ENCODE measurements at places on chromosomes 1 and 21.

DNA sequence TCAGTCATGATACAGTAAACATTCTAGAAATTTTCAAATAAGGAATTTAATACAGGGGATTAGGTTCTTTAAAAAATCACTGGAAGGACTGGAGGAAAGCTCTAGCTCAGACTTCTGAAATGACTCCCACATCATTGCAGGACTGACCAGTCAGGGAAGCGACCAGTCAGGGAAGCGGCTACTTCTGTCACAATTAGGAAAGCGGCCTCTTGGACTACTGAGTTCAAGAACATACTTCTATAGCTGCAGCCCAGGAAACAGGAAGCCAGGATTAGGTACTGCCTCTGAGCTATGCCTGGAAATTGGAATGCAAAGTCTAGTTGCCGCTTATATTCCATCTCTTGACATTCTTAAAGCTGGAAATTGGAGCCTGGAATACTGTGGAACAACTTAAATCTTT lies 45.5 kb downstream of the USP25 start:
- no peak for DNase-seq
- H3K4me1 ChIP-seq: peaks cover 9% of the 10 kb centered on the region
- H3K36me3 ChIP-seq: peaks cover 21% of the 10 kb centered on the region
- no peaks in the 10 kb centered on the region for H3K27me3 ChIP-seq
- H3K27ac ChIP-seq: no peak overlapping the region

DNA sequence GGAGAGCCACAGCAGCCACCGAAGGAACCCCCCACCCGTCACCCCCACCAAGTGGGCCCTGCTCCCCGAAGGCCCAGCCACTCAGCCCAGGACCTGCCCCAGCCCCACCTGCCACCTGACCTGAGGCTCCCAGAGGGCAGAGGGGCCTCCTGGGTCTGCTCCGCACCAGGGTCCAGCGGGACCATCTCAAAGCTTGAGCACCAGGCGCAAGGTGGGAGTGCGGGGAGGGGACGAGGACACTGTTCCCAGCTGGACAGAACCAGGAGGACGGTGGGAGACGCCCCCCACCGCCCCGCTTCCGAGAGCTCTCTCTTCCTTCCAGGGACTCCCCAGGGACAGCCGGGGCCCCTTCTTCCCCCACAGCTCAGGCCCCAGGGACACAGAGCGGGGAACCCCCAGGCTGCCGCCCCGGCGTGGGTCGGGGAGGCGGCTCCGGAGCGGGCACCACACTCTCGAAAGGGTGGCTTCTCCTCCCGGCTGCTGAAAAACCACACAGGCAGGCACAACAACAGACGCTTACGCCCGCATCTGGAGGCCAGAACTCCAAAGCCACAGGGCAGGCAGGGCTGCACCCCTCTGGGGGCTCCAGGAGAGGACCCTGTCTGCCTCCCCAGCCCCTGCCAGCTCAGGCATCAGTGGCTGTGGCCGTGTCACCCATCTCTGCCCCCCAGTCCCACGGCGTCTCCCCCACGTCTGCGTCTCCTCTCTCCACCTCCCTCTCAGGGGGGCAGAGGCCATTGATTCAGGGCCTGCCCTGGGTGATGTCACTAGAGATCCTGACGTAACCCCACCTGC lies 1.9 kb upstream of the TTLL10 start:
- H3K36me3 ChIP-seq: no peaks in the 10 kb centered on the region
- H3K27me3 ChIP-seq: peaks cover 7% of the 10 kb centered on the region
- no peak overlapping the region for H3K27ac ChIP-seq
- peak; percentile 27 for DNase-seq
- H3K4me3 ChIP-seq: no peak overlapping the region

- no peaks in the 10 kb centered on the region for H3K4me1 ChIP-seq
- H3K27me3 ChIP-seq: peaks cover 37% of the 10 kb centered on the region
- H3K4me3 ChIP-seq: no peak overlapping the region
- H3K27ac ChIP-seq: no peak overlapping the region
These were observed 119.0 kb downstream of the PDE4B start for GRCh38 chr1:65911679-65912078.

DNA sequence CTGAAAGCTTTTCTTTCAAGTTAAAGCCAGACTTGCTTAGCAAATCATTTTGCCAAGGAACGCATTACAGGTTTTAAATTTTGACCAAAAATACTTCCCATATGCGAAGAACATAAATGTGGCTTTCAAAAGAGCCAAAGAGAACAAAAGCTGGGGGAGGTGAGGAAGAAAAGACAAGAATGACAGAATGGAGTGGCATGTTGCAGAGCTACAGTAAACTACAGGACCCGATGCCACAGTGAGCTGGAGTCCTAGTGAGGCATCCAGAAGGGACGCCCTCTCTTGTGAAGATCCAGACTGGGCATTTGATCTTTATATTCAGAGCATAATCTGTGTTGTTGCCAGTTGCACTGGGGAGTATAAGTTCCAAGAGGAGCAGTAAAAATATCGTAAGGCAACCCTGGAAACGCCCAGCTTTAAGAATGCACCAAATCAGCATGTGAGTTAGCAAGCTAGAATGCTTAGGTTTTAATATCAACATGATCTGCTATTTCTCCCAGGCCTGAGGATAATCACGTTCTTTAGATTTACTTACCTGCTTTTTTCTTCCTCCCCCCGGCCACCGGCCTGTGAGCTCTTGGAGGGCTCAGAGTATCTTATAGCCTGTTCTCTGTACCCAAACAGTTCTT lies 48.4 kb upstream of the HOOK1 start:
- H3K27me3 ChIP-seq: no peaks in the 10 kb centered on the region
- H3K27ac ChIP-seq: no peak overlapping the region
- DNase-seq: no peak
- H3K4me1 ChIP-seq: peaks cover 9% of the 10 kb centered on the region
- H3K36me3 ChIP-seq: no peaks in the 10 kb centered on the region

DNA sequence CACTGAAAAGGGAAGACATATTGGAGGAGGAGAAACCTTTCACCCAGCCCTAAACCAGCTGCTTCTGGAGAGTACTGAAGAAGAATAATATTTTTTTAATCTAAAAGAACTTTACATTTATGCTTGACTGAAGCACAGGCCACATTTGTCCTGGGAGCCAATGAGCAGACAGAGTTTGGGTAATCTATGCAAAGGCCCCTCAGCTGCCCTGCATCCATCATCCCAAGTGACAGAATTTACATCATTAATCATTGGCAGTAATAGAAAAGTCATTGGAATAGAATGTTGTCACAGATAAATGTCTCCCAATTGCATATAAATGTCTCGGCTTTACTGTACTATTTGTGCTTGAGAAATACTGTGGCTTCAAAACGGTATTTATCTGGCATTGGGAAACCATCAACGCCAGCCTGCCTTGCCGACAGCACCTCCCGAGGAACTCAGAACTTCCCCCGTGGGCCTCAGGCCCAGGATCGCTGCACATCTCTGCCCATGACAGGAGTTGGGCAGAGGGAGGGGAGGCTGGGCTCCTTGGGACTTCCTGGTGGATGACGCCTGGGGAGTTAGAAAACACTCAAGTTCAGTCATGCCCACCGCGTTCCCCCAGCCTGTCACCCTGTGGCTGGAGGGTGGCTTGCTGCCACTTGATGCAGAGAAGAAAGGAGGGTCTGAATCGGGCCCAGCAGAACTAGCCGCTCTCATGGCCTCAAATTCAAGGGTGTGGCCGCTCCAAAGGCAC lies 133.1 kb downstream of the CAMTA1 start:
- H3K36me3 ChIP-seq: no peaks in the 10 kb centered on the region
- peaks cover 10% of the 10 kb centered on the region for H3K4me1 ChIP-seq
- no peak overlapping the region for H3K4me3 ChIP-seq

GRCh38 chr1:100955322-100955721 lies 59.4 kb downstream of the SLC30A7 start:
- DNase-seq: no peak
- no peak overlapping the region for H3K4me3 ChIP-seq
- peaks cover 57% of the 10 kb centered on the region for H3K36me3 ChIP-seq
- peaks cover 29% of the 10 kb centered on the region for H3K4me1 ChIP-seq
- H3K27ac ChIP-seq: no peak overlapping the region

DNA sequence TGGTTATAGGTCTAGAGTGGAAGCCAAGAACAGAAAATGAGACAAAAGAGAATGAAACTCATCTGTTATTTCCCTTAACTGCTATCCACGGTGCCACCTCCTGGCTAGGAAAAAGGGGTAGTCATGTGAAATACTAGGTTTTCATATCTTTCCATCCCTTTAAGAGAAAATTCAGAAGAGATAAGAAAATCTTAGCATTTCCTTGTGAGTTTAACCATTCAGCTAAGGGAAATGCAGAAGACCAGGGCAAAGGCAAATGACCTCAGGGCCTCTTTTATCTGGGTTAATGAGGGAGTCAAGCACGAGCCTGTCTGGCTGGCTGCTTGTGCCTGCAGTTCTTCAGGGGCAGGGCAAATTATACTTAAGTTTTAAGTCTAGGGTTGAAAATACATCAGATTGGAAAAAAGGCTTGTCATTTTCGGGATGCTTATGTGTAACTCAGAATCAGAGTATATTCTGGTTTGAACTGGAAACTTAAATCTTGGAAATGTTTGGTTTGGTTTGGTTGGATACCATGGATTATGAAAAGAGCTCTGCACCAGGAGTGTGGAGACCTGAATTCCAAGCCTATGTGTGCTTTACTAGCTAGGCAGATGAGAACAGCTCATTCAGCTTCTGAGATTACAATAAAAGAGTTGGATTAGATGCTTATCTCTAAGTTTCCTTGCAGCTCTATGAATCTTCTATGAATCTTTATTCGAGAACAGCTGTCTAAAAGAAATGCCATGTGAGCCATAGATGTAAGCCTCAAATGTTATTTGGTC lies 19.9 kb downstream of the NIBAN1 start:
- peak overlapping the region; percentile 10 for H3K4me3 ChIP-seq
- peak overlapping the region; percentile 47 for H3K27ac ChIP-seq
- DNase-seq: no peak
- peaks cover 37% of the 10 kb centered on the region for H3K4me1 ChIP-seq
- peaks cover 24% of the 10 kb centered on the region for H3K36me3 ChIP-seq

- H3K4me3 ChIP-seq: no peak overlapping the region
- no peaks in the 10 kb centered on the region for H3K4me1 ChIP-seq
- H3K36me3 ChIP-seq: no peaks in the 10 kb centered on the region
- DNase-seq: no peak
These were observed 156.4 kb downstream of the PTPRU start for GRCh38 chr1:29392486-29393450.

GRCh38 chr1:84774669-84775534 lies 84.6 kb upstream of the SSX2IP start:
- H3K36me3 ChIP-seq: no peaks in the 10 kb centered on the region
- DNase-seq: no peak
- peaks cover 4% of the 10 kb centered on the region for H3K4me1 ChIP-seq
- H3K27me3 ChIP-seq: peaks cover 7% of the 10 kb centered on the region
- H3K27ac ChIP-seq: no peak overlapping the region

DNA sequence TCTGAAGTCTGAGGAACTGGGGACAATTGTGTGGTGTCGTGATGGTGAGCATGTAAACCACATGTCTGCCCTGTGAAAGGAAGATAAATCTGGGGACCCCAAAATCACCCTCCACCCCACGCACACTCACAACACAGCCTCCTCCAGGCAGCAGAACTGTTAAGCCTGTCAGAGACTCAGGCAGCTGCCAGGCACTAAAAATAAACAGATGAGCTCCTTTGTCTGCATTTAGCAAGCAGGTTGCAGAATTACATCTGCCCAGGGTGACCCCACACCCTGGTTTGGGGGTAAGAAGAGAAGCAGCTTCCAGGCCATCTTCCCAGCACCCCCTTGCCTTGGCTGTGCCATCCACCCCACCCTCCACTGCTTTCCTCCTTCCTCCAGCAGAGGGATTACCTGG lies 119.1 kb upstream of the RUNX3 start:
- H3K27me3 ChIP-seq: peaks cover 47% of the 10 kb centered on the region
- DNase-seq: no peak
- no peak overlapping the region for H3K4me3 ChIP-seq
- no peaks in the 10 kb centered on the region for H3K36me3 ChIP-seq
- H3K27ac ChIP-seq: no peak overlapping the region

DNA sequence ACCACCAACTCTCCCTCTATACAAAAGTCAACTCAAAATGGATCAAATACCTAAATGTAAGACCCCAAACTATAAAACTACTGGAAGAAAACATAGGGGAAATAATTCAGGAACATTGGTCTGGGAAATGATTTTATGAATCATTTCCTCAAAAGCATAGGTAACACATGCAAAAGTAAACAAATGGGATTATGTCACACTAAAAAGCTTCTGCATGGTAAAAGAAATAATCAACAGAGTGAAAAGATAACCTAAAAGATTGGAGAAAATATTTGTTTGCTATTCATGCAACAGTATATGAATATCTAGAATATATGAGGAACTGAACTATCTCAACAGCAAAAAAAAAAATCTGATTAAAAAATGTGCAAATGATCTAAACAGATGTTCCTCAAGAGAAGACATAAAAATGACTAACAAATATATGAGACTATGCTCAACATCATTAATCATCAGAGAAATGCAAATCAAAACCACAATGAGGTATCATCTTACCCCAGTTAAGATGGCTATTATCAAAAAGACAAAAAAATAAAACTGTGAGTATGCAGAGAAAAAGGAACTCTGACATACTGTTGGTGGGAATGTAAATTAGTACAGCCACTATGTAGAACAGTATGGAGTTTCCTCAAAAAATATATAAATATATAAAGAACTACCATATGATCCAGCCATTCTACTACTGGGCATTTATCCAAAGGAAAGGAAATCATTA lies 47.8 kb downstream of the VCAM1 start:
- no peak for DNase-seq
- H3K27ac ChIP-seq: no peak overlapping the region
- H3K4me1 ChIP-seq: no peaks in the 10 kb centered on the region

DNA sequence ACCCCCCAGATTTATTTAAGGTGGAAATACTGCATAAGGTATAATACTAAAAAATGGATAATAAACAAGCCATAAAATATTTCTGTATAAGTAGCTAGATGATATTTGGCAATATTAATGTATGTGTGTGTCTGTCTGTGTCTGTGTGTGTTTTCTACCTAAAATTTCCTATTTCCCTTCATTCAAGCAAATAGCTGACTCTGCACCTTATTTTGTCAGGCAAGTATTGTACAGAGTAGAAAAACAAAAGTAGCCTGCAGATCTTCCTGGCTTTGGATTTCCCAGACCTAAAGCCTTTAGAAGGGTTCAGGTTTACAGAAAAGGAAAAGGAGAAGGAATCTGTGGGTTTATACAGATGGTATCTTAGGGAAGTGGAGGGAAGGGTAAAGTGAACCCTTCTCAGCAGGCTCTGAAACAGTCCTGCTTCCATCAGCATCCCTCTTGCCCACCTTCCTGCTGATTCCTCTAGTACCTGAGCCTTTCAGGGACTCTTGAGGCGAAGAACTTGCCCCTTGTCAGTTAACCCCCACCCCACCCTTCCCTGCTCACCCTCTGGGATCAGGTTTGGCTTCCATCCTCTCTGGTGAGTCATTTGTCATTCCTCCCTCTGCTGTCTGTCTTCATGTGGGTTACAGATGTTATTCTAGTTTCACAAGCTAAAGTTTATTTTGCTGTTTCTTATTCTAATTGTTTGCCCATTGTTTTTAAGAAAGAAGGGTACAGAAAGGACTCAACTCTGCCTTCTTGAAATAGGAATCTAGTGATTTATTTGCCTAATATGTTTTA lies 21.7 kb upstream of the RGS16 start:
- DNase-seq: no peak
- H3K27me3 ChIP-seq: peaks cover 17% of the 10 kb centered on the region

Measured in activated CD4-positive, alpha-beta memory T cell treated with anti-CD3 and anti-CD28 coated beads, Interleukin-2, amount 10 ng/mL, durations not matched to agents 7 days and 5 days (primary cell).